ENCODE measurements at places on chromosomes 4 and X.
A peak's percentile ranks its signal among the peaks of the same experiment; 100 is the strongest.

- no peak for DNase-seq
Observed at GRCh38 chr4:140719022-140719421, 37.2 kb downstream of the TBC1D9 start.

DNA sequence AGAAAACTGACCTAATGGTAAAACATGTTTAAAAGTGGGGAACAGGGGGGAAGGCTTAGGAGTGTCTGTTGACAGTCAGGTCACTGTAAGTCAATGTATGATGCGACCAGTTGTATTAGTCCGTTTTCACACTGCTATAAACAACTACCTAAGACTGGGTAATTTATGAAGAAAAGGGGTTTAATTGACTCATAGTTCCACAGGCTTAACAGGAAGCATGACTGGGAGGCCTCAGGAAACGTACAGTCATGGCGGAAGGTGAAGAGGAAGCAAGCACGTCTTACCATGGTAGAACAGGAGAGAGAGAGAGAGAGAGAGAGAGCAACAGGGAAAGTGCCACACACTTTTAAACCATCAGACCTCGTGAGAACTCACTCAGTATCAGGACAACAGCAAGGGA, 13.0 kb upstream of the PLAC1 start:
- DNase-seq, result no peak

GRCh38 chrX:9765737-9766097, at the start of gene GPR143:
GPR143 (minus strand) TSS chrX:9765847; CDS start chrX:9765817, 30 bp downstream.
- DNase-seq, result no peak

DNA sequence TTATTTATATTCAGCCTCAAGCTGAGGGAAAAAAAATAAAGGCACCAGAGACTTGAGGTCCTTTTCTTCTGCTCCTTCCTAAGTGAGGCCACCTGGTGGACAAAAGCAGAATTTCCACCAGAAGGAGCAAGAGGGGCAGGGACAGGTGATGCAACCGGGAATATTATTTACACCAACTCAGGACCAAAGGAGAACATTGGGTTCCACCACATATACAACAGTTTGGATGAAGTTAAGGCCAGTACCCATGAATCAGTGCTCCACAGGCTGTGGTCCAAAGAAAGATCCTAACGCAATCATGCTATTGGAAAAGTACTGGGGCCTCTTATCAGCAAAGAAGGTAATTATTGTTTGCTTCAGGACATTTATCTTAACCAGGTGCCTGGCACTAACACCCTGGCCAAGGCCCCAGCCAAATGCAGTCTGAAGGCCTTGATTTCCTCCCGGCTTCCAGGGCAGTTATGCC, 57.4 kb downstream of the TSC22D3 start:
- peak; percentile 36 for DNase-seq

GRCh38 chr4:142703694-142704309, 142.3 kb downstream of the INPP4B start:
- no peak for DNase-seq

- DNase-seq, result no peak
Observed at GRCh38 chr4:69881173-69881773, 21.3 kb upstream of the SULT1E1 start.

GRCh38 chrX:18875256-18875878, 108.5 kb downstream of the PHKA2 start:
- peak; percentile 52 for DNase-seq

DNA sequence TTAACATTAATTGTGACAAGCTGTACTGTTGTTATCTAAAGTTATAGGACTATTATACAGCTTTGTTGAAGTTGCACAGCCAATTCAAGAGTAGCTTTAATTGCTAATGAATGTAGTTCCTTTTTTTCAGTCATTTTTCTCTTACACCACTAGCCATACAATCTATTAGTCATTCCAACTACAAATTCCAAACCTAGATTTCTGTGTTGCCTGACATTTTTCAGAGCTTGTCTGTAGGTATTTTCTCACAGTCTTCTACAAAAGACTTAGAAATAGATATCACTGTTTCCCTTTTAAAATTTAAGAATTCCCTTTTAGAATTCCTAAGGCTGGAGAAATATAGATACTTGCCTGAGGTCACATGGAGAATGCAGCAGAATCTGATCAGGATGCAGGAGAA, 307.0 kb upstream of the HS3ST1 start:
- DNase-seq, result no peak

- no peak for DNase-seq
Observed at GRCh38 chr4:39635023-39635422, 3.6 kb downstream of the SMIM14 start.

DNA sequence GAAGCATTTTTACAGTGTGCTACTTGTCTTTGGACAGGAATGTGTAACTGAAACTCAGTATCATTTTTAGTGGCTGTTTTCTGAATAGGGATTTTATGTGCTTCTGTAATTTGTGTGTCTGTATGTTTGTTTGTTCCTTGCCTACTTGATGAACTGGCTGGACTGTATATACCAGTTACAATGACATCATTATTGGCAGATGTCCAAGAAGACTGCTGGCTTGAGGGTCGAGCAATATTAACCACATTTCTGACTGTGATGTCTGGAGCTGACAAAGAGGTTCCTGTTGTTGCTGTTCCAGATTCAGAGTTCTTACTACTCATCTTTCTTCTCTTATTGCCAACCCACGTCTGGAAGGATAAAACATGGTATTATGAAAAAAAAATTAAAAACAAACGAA, 33.0 kb downstream of the HDX start:
- no peak for DNase-seq

- DNase-seq, result no peak
Observed at GRCh38 chr4:122710434-122711308, 21.8 kb upstream of the BBS12 start.

- no peak for DNase-seq
Observed at GRCh38 chrX:20609916-20610415, 343.3 kb upstream of the RPS6KA3 start.

- DNase-seq, result no peak
Observed at GRCh38 chr4:141501931-141502330, 134.5 kb upstream of the IL15 start.

DNA sequence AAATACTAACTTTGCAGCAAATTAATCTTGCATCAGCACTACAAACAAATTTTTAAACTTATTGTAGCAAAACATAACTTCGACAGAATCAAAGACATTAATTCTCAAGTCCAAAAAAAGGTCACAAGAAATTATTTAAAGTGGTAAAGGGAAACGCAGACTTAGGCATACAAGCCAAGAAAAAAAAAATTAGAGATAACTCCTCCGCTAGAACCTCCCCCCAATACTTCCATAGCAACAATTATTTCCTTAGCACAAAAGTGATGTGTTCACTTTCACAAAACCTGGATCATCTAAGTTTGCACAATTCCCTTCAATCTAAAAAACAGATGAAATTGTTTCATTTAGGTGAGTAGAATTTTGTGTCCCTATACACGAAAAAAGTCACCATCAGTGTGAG, 1.1 kb downstream of the LRBA start:
- DNase-seq, result no peak

- DNase-seq, result no peak
Observed at GRCh38 chrX:137033774-137034507, at the start of gene GPR101. GPR101 (minus strand) TSS chrX:137033995; CDS start chrX:137031674, 2,321 bp downstream.

GRCh38 chrX:68417651-68418050, 15.6 kb downstream of the OPHN1 start:
- no peak for DNase-seq

- no peak for DNase-seq
Observed at GRCh38 chr4:111268769-111269414, 646.0 kb upstream of the PITX2 start.

DNA sequence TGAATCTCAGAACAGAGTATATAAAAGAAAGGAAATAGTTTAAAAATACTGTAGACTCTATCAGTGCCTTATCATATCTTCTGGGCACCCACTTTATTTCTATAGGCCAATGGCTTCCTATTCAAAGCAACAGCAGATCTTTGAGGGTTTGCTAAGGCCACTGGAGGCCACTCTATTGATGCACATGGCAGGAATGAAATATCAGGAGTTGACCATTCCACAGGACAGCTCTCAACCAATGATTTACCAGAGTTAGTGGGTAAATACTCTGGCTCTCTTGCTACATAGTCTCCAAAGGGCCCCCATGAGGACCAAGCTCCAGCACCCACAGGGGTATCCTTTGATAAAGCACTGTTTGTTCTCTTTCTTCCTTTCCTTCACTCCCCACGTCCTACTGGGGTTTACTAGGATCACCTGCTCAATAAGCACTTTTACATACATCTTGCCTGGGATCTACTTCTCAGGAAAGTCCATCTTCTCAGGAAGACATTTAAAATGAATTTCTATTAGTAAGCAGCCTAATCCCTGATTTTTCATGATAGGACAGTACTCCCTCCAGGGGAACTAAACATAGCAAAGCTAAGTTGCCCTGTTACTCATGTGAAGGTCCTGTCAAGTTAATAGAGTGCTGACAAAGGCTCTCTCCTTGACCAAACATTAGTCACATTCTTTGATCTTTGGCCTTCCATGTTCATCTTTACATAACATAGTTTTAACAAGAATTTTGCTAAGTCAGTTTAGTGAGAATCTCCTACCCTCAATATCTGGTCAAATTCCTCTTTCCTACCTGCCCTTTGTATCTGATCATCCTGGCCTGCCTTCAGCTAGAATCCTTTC, 459.7 kb downstream of the GRXCR1 start:
- DNase-seq, result no peak
